G401 (cell line): ENCODE measurements at places on chromosomes 2 and 18. TPM values are rescaled to one million over a fixed set of nuclear protein-coding genes. Genes with fewer than 3 reads are reported as not detected.

DNA sequence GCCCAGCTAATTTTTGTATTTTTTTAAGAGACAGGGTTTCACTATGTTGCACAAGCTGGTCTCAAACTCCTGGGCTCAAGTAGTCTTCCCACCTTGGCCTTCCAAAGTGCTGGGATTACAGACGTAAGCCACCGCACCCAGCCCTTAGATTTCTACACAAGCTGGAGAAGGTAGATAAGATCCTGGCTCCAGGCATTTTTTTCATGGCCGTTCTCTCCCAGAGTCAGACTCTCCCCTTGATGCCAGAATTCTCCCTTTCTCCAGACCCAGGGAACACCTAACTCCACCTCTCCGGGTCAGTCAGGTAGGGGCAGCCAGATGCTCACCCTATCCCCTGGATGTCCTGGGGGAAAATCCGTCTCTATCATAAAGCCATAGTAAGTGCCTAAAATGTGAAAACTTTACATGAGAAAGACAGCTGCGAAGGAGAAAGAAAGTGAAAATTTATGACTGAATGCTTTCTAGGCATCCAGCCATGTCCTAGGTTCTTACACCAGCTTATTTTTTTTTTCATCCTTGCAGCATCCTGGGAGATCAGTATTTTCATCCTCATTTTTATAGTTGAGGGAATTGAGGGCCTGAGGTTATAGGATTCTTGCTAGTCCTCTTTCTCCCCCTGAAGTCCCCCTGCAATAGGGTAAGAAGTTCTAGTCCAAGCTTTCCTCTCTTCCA is 16.3 kb downstream of the SIX3 start:
- DNase-seq, result no peak

GRCh38 chr2:101551336-101551888 is 76.5 kb upstream of the RFX8 start:
- no peak for DNase-seq

- DNase-seq, result no peak
These were observed 1.8 kb downstream of the REL start for GRCh38 chr2:60882971-60883753.

GRCh38 chr2:58720033-58720769 is 479.1 kb upstream of the FANCL start:
- no peak for DNase-seq

IGFBP5 gene
- 0.24 TPM in 1 of 2 replicates, not detected in the other for total RNA-seq
